SJSA1 (cell line): ENCODE measurements at places on chromosomes 6 and 20.

GRCh38 chr20:6416371-6416770 lies 293.5 kb upstream of the FERMT1 start:
- no peak for DNase-seq

DNA sequence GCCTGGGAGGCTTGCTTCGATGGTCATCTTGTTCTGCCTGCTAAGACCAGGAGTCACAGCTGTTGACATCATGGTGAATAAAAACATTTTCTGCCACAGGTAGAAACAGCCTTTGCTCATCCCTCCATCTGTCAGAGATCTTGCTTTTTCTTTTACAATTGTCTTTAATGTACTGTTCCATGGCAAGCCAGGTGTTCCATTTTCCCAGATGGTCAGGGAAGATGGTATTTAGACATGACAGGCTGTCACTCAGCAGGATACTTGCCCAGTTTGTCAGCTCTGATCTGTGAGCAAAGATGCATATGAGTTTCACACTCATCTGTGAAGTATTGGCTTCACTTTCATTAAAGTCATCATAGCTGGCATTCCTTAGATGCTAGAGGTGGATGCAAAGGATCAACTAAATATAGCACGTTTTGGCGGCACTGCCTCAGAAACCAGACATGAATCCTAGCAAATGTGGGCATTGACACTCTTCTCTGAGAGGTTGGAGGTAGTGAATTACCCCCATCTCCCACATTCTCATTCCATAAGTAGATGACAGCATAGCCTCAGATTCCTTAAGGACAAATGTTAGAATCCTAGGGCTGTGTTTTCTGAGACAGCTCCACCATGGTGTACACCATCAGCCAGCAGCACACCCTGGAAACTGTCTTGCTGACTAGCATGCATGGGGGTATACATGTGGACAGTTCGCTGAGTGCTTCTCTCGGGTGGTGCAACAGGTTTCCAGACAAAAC lies 4.2 kb downstream of the SSTR4 start:
- DNase-seq, result no peak

GRCh38 chr20:49384437-49385434 lies 97.7 kb downstream of the KCNB1 start:
- peak; percentile 56 for DNase-seq

GRCh38 chr6:21823371-21823770 lies 229.8 kb downstream of the SOX4 start:
- no peak for DNase-seq

GRCh38 chr6:53910834-53911233 lies 116.0 kb downstream of the LRRC1 start:
- DNase-seq, result no peak

DNA sequence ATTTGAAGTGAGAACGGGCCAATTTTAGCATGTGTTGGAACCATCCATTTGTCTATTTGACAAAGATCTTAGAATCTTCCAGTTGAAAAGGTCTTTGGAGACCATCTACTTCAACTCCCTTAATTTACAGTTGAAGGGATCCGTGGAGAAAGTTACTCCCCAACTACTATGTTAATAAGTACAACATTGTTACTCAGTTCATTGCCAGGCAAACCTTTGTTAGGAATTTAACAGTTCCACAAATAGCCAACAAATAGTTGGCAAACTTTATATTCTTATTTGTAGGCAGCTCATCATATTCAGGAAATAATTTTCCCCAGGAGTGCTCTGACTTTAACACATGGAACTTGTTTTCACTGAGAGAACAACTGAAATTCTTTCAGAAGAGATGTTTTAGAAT lies 81.0 kb upstream of the FLRT3 start:
- no peak for DNase-seq

- no peak for DNase-seq
Observed at GRCh38 chr20:16368645-16369292, 204.5 kb downstream of the KIF16B start.

GRCh38 chr20:48556956-48557355 lies 270.8 kb downstream of the PREX1 start:
- no peak for DNase-seq

DNA sequence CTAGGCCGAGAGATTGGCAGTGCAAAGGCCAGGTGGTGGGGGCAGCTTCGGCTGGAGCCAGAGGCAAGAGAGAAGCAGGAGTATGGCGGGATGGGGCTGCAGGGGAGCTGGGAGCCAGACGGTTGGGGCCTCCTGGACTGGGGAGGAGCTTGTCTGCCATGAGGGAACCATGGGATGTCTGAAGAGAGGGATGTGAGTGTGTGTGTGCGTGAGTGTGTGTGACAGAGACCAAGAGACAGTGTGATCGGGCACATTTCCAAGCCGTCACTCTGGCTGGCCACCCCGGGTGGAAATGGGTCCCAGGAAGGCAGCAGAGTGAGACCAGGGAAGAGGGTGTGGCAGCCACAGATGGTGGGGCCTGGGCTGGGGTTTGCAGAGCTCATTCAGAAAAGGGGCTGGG lies 13.8 kb downstream of the PHACTR3 start:
- no peak for DNase-seq

DNA sequence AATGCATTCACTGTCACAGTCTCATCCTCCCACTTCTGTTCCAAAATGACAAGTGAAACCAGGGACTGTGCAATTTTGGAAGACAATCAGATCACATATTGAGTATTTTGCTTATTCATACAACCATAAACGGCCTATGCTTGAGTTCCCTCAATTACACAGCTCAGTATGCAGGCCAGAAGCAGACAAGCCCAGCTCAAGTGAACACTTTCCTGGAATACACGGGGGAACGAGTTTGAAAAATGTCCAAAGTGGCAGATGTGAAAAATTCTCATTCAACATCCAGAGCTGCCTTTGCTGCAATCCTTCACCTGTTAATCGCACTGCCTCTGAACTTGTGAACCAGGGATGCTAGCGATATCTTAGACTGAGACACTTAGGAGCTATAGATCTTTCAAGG lies 190.2 kb downstream of the COL9A1 start:
- no peak for DNase-seq

GRCh38 chr6:125546841-125547251 lies 202.6 kb upstream of the HEY2 start:
- peak; percentile 11 for DNase-seq

DNA sequence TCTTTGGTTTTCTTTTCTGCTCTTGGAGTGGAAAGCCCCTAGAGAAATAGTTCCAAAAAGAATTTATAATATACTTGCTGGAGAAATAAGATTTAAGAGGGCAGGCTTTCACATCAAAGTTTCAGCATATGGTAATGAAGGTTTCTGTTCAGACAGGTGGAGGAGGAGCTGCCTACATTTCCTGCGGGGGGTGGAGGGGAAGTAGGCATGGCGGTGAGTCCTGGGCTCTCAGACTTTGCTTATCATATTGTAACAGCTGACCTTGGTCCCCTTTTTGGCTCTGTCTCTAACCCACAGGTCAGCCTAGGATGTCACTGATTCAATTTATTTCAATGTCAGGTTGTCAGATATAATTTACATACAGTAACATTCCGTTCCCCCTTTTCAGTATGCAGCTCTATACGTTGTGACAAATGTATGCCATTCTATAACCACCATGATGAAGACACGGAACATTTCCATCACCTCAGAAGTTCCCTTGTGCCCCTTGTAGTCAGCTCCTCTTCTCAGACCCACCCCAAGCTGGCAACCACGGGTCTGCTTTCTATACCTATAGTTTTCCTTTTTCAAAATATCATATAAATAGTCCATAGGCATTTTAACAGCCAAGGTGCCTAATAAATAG lies 77.6 kb upstream of the GGTLC1 start:
- DNase-seq, result no peak

- no peak for DNase-seq
Observed at GRCh38 chr6:8157839-8158238, 55.5 kb upstream of the EEF1E1 start.

DNA sequence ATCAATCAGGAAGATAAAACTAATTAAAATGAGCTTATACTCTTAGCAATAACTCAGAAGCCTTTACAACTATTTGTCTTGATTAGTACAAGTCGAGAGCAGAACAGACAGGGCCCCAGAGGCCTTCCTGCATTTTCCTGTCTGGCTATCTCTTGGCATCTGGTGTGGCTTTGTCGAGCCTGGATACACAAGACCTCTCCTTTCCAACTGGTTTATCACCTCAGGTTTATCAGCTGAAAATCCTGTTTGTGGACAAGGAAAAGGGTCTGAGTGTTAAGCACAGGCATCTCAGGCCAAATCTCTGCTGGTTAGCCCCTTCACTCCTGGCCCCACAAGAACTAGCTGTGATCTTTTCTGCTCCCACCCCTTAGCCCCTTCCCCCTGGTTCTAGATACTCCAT lies 32.6 kb downstream of the BAK1 start:
- DNase-seq, result no peak

DNA sequence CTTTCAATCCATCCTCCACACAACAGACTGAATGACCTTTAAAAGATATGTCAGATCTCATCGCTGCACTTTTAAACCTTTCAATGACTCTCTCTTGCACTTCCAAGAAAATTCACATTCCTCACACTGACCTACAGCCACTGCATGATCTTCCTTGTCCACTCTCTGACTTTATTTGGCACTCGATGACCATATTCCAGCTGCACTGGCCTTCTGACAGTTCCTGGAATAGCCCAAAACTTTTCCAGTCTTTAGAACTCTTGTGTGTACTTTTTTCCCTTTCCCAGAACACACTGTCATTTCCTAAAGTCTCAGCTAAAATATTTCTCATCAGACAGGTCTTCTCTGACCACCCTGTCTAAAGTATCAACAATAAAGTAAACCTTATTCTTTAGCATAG lies 174.6 kb downstream of the ADGRG6 start:
- DNase-seq, result no peak

GRCh38 chr6:150747155-150747554 lies 118.3 kb upstream of the MTHFD1L start:
- DNase-seq, result no peak

DNA sequence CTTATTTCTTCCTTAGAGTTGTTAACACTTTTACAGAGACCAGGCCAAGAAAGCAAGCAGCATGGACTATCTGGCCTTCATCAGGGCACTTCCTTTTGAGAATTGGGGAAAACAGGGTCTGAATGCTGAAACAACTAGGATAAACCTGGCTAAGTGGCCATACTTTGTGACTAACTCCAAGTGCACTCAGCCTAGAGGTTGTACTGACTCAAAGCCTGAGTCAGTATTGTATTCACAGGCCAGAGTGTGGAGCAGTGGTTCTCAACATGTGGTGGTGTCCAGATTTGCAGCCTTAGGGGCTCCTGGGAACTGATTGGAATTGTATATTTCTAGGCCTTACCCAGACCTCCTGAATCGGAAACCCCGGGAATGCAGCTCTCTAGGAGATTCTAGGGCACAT lies 20.1 kb downstream of the SEC23B start:
- no peak for DNase-seq

DNA sequence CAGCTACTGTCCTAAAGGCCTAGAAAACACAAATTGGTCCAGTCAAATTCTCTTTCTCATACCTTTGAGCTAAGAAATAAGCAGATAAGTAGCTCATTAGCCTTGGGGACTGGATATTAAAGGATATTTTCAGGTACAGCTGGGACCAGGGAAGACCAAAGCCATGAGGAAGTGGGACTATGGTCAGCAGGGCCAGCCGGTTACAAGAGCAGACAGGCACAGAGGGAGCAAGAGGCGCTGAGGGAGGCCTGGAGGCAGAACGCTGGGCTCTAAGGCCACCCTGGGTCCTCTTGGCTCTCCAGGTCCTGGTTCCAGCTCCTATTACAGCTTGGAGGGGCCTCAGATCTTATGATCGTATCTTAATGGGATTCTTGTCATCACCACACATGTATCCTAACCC lies 88.5 kb upstream of the KCNK16 start:
- no peak for DNase-seq

GRCh38 chr6:143337201-143337949 lies 113.1 kb downstream of the ADAT2 start:
- peak; percentile 35 for DNase-seq

DNA sequence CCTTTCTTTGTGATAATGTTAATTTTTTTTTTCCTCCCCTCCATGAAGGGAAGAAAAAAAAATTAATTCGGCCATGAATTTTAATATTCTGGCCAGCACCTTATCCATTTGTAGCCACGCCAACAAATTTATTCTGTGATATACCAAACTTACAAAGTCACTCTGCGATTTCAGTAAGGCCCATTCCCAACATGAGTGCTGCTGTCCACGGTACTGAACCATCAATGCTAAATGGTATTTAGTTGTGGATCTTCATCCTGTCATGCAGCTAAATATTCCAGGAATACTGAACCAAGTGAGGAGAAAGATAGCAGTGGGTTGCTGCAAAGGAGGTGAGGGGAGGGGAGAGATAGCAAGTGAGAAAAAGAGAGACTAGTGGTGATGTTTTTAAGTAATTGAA lies 19.5 kb upstream of the RSPH4A start:
- DNase-seq, result no peak

- DNase-seq, result no peak
Observed at GRCh38 chr6:151501511-151502136, 7.8 kb downstream of the CCDC170 start.

GRCh38 chr6:211871-212497 lies 80.3 kb upstream of the DUSP22 start:
- no peak for DNase-seq

- DNase-seq, result peak; percentile 29
Observed at GRCh38 chr6:121523628-121524027, 88.2 kb downstream of the GJA1 start.

DNA sequence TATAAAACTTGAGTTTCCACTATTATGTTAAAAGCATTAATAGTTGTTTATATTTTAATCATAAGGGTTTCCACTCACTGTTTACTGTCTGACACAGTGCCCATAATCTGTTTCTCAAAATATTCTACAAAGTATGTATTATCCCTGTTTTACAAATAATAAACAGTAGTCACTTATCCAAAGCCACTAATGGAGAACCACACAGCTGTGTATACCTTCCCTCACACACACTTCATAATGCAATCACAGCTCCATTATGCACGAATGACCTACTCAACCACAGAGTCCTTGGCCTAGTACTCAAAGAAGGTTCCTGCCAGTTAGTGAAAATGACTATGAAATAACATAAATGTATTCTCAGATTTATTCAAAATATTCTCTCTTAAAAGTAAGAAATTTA lies 103.1 kb downstream of the EPB41L2 start:
- no peak for DNase-seq
